EH (cell line): ENCODE measurements at places on chromosomes 6 and 20.

DNA sequence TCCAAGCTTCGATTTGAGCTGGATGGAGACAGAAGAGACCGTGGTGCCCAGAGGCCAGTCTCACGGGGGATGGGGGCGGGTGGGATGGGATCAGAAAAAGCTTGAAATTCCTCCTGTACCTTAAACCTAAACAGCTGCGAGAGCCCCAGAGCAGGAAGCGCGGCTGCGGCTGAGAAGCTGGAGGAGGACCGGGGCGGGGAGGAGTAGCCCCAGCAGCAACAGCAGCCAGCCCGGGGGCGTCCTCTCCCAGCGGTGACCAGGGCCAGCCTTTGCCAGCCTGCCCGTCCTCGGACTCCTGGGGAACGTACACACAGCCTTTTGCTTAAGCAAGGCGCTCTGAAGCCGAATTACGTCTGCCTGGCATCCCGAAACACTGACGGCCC is 17.4 kb upstream of the PRDM13 start:
- DNase-seq = peak; percentile 20

DNA sequence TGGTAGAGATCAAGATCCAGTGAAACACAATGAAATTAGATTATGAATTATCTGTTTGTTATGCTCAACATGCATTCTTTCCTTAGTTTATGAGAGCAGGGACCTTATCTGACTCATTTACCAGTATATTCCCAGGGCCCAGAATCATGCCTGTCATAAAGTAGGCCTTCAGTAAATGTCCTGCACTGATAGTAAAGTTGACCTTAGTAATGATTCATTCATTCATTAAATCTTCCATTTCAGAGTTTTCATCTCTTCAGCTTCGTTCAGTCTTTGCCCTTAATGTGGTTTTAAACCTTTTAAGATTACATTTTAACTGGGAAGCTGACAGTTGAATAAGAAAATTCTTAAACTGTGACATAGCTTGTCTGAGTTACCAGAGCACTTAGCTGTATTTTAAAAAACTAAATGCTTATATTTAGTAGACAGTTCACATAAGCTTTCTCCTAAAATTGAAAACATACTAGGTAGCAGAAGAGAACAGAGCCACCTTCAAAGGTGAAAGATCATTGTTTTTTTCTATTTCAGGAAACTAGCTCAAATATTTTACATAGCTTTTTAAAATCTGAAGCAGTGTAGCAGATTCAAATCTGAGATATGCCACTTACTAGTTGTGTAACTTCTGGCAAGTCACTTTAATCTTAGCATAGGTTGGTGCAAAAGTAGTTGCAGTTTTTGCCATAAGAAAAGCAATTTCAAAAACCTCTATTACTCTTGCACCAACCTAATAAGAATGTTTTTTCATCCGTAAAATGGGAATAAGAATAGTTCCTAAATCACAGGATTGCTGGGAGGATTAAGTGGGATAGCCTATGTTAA is 41.4 kb downstream of the MCM8 start:
- DNase-seq = peak; percentile 86

DNA sequence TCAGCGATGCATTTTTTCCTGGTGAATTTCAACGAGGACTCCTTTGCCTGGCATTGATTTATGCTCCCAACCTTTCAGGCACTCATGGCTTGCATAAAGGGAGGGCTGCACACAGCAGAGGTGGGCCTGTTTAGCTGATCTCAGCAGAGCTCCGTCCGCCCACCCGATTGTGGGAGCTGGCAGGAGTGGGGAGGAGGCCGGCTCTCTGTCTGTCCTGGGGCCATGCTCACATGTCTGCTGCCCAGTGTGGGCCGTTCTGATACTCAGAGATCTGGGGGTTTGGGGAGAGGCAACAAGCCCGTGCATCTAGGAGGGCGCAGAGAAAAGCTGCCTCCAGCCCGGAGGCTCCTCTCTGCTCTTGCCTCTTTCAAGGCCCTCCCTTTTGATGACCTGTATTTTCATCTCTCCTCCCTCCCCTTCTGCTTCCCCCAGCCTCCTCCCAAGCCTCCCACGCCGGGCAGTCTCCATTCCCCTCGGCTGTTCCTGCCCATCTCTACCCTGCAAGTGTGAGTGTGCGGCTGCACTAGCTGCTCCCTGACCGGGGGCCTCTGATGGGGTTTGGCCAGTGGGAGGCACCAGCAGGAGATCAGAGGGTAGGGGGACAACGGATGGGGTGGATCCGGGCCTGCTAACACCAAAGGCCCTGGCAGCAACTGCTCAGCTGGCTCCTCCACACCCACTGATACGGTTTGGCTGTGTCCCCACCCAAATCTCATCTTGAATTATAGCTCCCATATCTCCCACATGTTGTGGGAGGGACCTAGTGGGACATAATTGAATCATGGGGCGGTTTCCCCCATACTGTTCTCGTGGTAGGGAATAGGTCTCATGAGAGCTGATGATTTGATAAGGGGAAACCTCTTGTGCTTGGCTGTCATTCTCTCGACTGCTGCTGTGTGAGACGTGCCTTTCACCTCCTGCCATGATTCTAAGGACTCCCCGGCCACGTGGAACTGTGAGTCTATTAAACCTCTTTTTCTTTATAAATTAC is 39.6 kb upstream of the MLN start:
- peak; percentile 59 for DNase-seq

DNA sequence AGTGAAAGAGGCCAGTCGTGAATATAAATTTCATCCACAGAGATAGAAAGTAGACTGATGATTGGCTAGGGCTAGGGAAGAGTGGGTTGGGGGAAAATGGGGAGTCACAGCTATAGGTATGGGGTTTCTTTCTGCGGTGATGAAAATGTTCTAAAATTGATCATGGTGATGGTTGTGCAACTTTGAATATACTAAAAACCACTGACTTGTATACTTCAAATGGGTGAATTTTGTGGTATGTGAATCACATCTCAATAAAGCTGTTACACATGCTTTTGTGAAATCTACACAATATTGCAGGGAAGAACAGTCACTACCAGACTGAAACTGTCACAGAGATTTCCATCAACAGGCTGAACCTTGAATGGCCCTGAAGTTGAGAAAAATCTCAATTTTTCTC is 61.5 kb downstream of the LYRM4 start:
- no peak for DNase-seq

GRCh38 chr6:118786596-118787453 is 107.1 kb upstream of the ASF1A start:
- DNase-seq = no peak

- peak; percentile 36 for DNase-seq
Measured at GRCh38 chr6:41122373-41122772, 31.8 kb downstream of the TREML1 start.

DNA sequence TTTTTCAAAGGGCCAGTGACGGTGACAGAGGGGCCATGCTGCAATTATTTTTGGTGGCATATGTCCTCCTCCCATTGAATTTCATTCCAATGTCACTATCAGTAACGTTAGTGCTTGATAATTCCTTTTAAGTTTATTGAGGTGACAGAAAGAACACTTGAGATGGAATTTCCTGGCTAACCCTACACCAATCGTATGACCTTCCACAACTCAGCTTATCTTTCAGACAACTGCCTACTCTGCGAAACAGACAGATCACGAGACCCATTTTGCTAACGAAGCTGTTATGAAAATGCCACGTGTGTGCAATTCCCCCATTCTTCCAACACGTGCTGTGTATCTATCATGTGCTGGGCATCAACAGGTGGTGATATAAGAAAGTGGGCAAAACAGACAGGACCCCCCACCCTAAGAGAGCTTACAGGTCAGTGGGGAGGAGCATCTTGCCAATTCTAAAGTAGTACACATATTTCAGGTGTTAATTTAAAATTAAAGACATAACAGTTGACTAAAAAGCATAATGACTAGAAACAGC is 113.0 kb downstream of the IRF4 start:
- no peak for DNase-seq

- DNase-seq = peak; percentile 94
Measured at GRCh38 chr6:112979830-112980229, 632.7 kb downstream of the RFPL4B start.

GRCh38 chr6:88661136-88661535 is 302.3 kb downstream of the RNGTT start:
- DNase-seq = no peak

DNA sequence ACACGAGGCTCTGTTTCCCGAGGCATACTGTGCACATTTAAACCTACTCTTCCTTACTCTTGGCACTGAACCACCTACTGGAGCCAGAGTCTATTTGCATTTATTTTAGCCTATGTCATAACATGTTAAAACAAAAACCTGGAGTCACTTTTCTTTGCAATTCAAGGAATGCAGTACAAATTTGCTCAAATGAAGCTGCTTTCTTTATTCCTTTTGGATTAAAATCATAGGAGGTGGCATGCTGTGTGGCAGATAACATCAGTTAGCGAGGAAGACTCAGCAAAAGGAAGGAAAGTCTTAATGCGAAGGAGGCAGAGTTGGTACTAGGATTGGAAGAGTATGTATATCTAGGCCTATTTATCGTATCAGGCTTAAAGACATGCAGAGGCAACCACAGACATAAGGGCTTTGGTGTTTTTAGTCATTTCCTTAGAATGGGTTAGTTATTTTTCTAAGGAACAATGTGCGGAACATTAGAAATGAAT is 92.9 kb downstream of the SAMD3 start:
- peak; percentile 28 for DNase-seq

DNA sequence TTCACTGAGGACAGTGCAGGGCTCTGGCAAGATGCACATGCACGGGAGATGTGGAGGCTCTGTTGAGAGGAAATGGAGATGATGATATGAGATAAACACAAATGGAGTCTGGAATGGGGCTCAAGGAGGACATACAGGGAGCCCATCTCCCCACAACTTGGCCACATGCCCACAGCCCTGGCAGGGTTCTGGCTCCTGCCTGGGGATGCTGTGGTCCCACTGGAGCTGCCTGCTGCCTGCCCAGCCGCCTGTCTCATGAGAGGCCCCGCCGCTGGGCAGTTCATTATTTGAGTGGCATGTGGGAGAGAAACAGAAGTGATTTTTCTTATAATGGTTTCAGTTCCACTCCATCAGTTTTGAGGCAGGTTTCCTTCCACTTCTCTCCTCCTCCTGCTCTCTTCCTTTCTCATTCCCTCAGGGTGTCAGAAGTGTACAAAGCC is 133.6 kb upstream of the TRAF3IP2 start:
- no peak for DNase-seq

- DNase-seq = no peak
Measured at GRCh38 chr6:48475275-48475674, 364.3 kb upstream of the PTCHD4 start.

GRCh38 chr20:3071610-3072529 is at the start of gene OXT:
Gene OXT (plus strand): TSS chr20:3071620. CDS start chr20:3071656, 36 bp downstream.
- peak; percentile 50 for DNase-seq

DNA sequence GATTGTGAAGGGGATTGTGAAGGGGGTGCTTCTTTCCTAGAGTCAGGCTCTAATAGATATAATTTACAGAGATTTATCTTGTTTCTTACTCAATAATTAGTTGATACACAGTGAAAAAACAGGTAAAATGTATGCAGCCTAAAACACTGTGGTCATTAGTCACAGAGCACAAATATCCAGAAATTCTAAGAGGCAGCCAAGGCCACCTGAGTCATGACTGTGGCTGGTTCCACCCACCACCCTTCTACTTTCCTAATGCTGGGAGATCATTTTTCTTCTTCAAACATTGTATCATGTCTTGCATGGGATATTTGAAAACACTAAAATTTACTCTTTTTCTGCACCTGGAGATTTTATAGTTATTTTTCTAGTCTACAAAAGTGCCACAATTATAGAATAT is 181.6 kb downstream of the OTOR start:
- peak; percentile 17 for DNase-seq

- DNase-seq = peak; percentile 62
Measured at GRCh38 chr20:53157443-53158408, 185.6 kb downstream of the TSHZ2 start.

DNA sequence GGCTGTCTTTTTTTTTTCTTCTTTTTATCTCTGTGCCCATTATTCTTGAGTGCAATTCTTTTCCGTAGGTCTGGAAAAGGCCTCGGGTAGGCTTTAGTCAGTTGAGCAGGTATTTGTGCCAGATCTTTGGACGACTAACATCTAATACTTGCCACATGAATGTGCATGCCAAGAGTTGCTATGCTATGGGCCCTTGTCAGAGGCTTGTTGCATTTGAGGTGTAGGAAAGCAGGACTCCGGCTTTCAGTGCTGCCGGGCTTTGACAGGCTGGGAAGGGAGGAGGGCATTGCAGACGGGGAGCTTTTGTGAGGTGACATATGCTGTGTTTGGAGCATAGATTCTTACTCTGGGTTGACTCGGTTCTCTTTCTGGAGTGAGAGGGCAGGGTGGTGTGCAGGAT is 10.2 kb downstream of the LRRC1 start:
- no peak for DNase-seq

DNA sequence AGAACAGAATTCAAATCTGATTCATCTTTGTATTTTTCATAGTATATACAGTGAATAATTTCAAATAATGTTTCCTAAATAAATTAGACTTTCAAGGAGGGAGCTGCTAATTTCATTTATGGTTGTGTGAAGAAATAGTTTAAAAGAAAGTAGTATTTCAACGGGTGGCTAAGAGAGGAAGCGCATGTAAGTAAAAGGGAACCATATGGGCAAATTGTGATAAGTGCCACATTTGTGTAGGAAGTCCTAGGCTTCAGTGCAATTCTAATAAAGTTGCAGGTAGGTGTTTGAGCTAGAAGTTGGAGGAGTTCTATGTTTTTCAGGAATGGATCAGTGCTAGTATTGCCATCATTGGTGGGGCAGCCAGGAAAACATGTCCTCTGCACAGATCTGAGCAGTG is 178.8 kb upstream of the PRDM1 start:
- no peak for DNase-seq
